Activated naive CD8-positive, alpha-beta T cell treated with anti-CD3 and anti-CD28 coated beads, Interleukin-2, amount 10 ng/mL, durations not matched to agents 7 days and 5 days (primary cell): ENCODE measurements at places on chromosomes 16 and 17.

- H3K27ac ChIP-seq = no peak overlapping the region
- H3K36me3 ChIP-seq = no peaks in the 10 kb centered on the region
- H3K27me3 ChIP-seq = no peaks in the 10 kb centered on the region
- no peaks in the 10 kb centered on the region for H3K4me1 ChIP-seq
- no peak for DNase-seq
These were observed 245.6 kb upstream of the RBFOX1 start for GRCh38 chr16:7086822-7087616.

- H3K36me3 ChIP-seq = no peaks in the 10 kb centered on the region
- no peak for DNase-seq
- no peak overlapping the region for H3K27ac ChIP-seq
- no peak overlapping the region for H3K4me3 ChIP-seq
- H3K4me1 ChIP-seq = peaks cover 12% of the 10 kb centered on the region
- H3K27me3 ChIP-seq = peaks cover 33% of the 10 kb centered on the region
These were observed 23.0 kb downstream of the ARHGAP23 start for GRCh38 chr17:38451030-38451839.

DNA sequence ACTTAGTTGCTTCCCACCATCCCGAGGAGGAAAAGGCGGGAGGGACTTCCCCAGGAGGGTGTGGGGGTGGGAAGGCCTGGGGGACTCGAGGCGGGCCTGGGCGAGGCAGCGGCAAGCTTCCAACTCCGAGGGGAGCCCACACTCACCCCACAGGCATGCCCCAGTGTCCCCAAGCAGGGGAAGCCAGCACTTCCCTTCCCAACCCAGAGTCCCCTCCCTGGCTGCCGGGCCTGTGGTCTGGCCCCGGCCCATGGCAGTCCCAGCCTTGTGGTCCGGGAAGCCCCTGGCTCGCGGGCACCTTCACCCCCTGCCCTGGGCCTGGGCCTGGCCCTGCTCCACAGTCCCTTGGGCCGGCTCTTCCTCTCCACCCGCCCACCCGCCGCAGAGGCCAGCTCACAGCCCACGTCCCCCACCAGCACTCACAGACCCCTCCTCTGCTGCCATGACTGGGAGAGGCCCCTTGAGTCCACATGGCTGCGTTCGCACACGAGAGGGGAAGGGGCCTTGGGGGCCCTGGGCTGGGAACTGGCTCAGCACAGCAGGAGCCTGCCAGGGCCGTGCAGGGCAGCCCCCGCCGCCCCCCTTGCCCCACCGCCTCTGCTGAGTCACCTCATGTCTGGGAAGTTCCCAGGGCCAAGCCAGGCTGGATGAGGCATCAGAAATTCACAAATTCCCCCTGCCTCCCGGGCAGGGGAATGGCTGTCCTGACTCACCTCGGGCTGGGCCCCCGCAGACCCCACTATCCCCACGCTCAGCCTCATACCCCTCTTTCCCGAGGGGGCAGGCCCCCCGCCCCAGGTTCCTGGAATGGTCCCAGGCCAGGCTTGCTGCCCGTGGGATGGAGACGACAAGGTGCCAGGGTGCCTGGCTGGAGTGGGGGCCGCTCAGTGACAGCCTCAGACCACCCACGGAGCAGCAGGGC, 27.8 kb downstream of the BAHCC1 start:
- H3K4me1 ChIP-seq = peaks cover 2% of the 10 kb centered on the region
- H3K27ac ChIP-seq = no peak overlapping the region
- H3K4me3 ChIP-seq = no peak overlapping the region
- H3K27me3 ChIP-seq = peaks cover 9% of the 10 kb centered on the region
- DNase-seq = no peak
- H3K36me3 ChIP-seq = no peaks in the 10 kb centered on the region

GRCh38 chr17:17236295-17237025, 508 bp downstream of the FLCN start:
- H3K4me3 ChIP-seq = peak overlapping the region; percentile 96
- peak overlapping the region; percentile 96 for H3K27ac ChIP-seq
- no peaks in the 10 kb centered on the region for H3K27me3 ChIP-seq
- peaks cover 3% of the 10 kb centered on the region for H3K36me3 ChIP-seq
- no peak for DNase-seq

GRCh38 chr17:49513641-49514040, 18.5 kb downstream of the NGFR start:
- H3K27ac ChIP-seq = no peak overlapping the region
- no peaks in the 10 kb centered on the region for H3K36me3 ChIP-seq
- peaks cover 8% of the 10 kb centered on the region for H3K4me1 ChIP-seq
- no peak for DNase-seq
- no peak overlapping the region for H3K4me3 ChIP-seq

- H3K27ac ChIP-seq = no peak overlapping the region
- DNase-seq = no peak
- no peaks in the 10 kb centered on the region for H3K4me1 ChIP-seq
- H3K4me3 ChIP-seq = no peak overlapping the region
These were observed 42.1 kb downstream of the AIPL1 start for GRCh38 chr17:6392609-6393350.

- H3K4me1 ChIP-seq = peaks cover 57% of the 10 kb centered on the region
- H3K36me3 ChIP-seq = peaks cover 2% of the 10 kb centered on the region
- H3K4me3 ChIP-seq = no peak overlapping the region
- H3K27me3 ChIP-seq = no peaks in the 10 kb centered on the region
- DNase-seq = no peak
These were observed 82.1 kb downstream of the KSR1 start for GRCh38 chr17:27538156-27538955.

GRCh38 chr17:70034158-70034557, 40.9 kb upstream of the KCNJ16 start:
- no peak for DNase-seq
- H3K27me3 ChIP-seq = no peaks in the 10 kb centered on the region
- no peaks in the 10 kb centered on the region for H3K4me1 ChIP-seq

DNA sequence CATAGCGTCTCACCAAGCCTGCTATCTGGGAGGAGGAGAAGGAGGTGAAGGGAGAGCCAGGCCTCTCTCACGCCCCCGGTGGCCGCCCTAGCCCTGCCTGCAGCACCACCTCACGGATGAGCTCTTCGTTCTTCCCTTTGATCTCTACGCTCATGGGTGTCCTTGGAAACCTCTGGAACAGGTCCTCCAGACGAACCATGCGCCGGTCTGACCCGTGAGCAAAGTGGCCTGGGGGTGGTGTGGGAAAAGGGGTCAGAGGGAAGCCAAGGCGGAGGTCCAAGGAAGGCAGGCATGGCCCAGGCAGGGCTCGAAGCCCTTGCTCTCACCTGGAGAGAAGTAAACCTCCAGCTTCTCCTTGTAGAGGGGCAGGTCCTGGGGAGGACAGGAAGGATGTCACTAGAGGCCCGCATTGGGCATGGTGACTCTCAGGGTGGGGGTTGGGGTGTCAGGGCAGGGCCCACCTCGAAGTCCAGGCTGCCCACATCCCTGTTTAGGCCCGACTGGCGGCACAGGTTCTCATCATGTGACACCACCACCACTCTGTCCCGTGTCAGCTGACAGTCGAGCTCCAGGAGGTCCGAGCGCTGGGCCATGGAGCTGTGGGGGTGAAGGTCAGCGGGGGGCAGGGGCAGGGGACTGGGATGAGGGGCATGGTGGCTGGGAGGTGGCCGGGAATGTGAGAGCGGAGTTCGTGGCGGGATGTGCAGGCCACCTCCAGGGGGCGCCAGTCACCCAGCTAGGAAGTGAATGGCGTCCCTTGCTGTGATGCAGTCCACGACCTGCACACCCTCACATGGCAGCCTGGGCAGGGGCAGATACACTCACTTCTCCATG, 923 bp downstream of the GDPD3 start:
- H3K4me1 ChIP-seq = peaks cover 9% of the 10 kb centered on the region
- peak; percentile 75 for DNase-seq
- no peak overlapping the region for H3K4me3 ChIP-seq

DNA sequence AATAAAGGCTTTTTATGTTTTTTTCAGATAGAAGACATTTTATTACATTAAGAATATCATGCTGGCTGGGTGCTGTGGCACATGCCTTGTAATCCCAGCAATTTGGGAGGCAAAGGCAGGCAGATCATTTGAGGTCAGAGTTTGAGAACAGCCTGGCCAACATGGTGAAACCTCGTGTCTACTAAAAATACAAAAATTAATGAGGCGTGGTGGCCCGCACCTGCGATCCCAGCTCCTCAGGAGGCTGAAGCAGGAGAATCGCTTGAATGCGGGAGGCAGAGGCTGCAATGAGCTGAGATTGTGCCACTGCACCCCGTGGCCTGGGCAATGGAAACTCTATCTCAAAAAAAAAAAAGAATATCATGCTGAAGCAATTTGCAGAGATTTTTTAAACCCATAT, 29.1 kb upstream of the HAPSTR1 start:
- no peaks in the 10 kb centered on the region for H3K36me3 ChIP-seq
- peaks cover 9% of the 10 kb centered on the region for H3K4me1 ChIP-seq
- peaks cover 4% of the 10 kb centered on the region for H3K27me3 ChIP-seq
- no peak for DNase-seq
- H3K4me3 ChIP-seq = no peak overlapping the region

- H3K27me3 ChIP-seq = no peaks in the 10 kb centered on the region
- H3K27ac ChIP-seq = peak overlapping the region; percentile 34
- peak; percentile 83 for DNase-seq
- no peaks in the 10 kb centered on the region for H3K36me3 ChIP-seq
These were observed 44.3 kb downstream of the TBC1D16 start for GRCh38 chr17:79991140-79991923.

GRCh38 chr17:40062329-40063186, at the start of gene THRA:
TSS of gene THRA (plus strand) at chr17:40062965. CDS start at chr17:40074489, 11,524 bp downstream.
- peak within 1 kb of the TSS; percentile 86 for H3K4me3 ChIP-seq
- H3K27me3 ChIP-seq = peaks cover 31% of the 10 kb centered on the region
- peak within 1 kb of the TSS; percentile 72 for H3K27ac ChIP-seq

GRCh38 chr17:81480140-81481072, 32.2 kb downstream of the ACTG1 start:
- H3K36me3 ChIP-seq = no peaks in the 10 kb centered on the region
- peaks cover 36% of the 10 kb centered on the region for H3K27me3 ChIP-seq
- H3K4me3 ChIP-seq = no peak overlapping the region
- no peak for DNase-seq

GRCh38 chr16:4087099-4087885, 28.9 kb downstream of the ADCY9 start:
- DNase-seq = no peak
- H3K27me3 ChIP-seq = peaks cover 4% of the 10 kb centered on the region
- no peak overlapping the region for H3K4me3 ChIP-seq
- H3K36me3 ChIP-seq = peaks cover 4% of the 10 kb centered on the region
- no peak overlapping the region for H3K27ac ChIP-seq
- peaks cover 19% of the 10 kb centered on the region for H3K4me1 ChIP-seq

- no peak for DNase-seq
- H3K27ac ChIP-seq = no peak overlapping the region
- H3K27me3 ChIP-seq = peaks cover 8% of the 10 kb centered on the region
- no peak overlapping the region for H3K4me3 ChIP-seq
These were observed 90.9 kb downstream of the GOSR1 start for GRCh38 chr17:30568117-30568430.

- DNase-seq = peak; percentile 19
- H3K4me1 ChIP-seq = peaks cover 1% of the 10 kb centered on the region
- peaks cover 2% of the 10 kb centered on the region for H3K27me3 ChIP-seq
These were observed 226.0 kb upstream of the GSE1 start for GRCh38 chr16:85387171-85387507.

DNA sequence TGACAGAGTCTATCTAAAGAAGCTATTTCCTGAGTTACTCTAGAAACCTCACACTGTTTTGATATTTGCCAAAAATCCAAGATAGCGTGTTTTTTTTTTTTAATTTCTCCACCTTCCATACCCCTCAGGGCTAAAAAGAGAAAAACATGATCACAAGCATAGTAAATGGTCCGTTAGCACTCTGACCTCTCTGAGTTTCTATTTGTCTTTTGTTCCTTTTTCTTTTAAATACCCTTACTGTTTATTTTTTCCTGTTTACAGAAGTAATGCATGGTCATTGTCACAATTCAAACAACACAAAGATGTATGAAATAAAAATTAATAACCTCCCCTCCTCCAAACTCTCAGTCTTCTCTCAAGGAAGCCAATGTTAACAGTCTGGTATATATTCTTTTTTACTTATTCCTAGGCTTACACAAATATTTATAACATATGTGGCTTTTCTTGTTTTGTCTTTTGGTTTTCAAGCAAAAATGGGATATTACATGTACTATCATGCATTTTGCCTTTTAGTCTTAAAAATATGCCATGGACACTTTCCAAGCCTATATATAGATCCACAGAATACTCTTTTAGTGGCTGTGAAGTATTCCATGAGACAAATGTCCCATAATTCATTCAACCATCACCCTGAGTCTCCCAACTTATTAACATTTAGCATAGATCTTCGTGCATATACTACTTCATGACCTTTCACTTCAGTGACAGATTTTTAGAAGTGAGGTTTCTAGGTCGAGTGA, 3.1 kb downstream of the SKAP1 start:
- H3K4me3 ChIP-seq = peak overlapping the region; percentile 97
- peaks cover 54% of the 10 kb centered on the region for H3K4me1 ChIP-seq
- no peaks in the 10 kb centered on the region for H3K27me3 ChIP-seq
- H3K27ac ChIP-seq = peak overlapping the region; percentile 44

GRCh38 chr16:24178496-24178895, 77.6 kb upstream of the CACNG3 start:
- H3K4me3 ChIP-seq = no peak overlapping the region
- H3K36me3 ChIP-seq = peaks cover 40% of the 10 kb centered on the region
- H3K27me3 ChIP-seq = no peaks in the 10 kb centered on the region
- peak; percentile 44 for DNase-seq

DNA sequence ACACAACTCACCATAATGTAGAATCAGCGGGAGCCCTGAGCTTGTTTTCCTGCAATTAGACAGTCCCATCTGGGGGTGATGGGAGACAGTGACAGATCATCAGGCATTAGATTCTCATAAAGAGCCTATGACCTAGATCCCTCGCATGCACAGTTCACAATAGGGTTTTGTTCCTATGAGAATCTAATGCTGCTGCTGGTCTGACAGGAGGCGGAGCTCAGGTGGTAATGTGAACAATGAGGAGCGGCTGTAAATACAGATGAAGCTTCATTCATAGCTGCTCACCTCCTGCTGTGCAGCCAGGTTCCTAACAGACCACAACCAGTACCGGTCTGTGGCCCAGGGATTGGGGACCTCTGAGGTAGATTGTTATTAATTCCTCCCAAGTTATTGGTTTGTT, 2.9 kb upstream of the DOK4 start:
- no peak overlapping the region for H3K4me3 ChIP-seq
- no peak overlapping the region for H3K27ac ChIP-seq
- DNase-seq = no peak
- peaks cover 21% of the 10 kb centered on the region for H3K27me3 ChIP-seq
- H3K4me1 ChIP-seq = peaks cover 15% of the 10 kb centered on the region

DNA sequence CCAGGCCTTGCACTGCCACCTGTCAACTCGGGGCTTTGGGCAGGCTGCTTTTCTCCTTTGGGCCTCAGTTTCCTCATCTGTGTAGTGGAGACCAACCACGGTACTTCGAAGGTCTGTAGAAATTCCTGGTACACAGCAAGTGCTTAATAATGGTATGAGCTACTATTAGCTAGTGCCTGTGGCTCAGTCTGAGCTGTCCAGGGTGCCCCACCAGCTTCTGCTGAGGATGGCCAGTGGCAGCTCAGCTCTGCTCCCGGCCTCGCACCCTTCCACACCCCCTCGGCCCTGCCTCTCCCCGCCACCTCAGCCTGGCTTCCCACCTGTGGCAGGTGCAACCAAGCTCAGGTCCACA, 26.2 kb upstream of the PLCG2 start:
- no peak overlapping the region for H3K27ac ChIP-seq
- H3K36me3 ChIP-seq = no peaks in the 10 kb centered on the region
- H3K4me1 ChIP-seq = peaks cover 21% of the 10 kb centered on the region
- no peak for DNase-seq
